ENCODE measurements at places on chromosomes 6 and 20. TPM values are rescaled to one million over a fixed set of nuclear protein-coding genes. Genes with fewer than 3 reads are reported as not detected.

DNA sequence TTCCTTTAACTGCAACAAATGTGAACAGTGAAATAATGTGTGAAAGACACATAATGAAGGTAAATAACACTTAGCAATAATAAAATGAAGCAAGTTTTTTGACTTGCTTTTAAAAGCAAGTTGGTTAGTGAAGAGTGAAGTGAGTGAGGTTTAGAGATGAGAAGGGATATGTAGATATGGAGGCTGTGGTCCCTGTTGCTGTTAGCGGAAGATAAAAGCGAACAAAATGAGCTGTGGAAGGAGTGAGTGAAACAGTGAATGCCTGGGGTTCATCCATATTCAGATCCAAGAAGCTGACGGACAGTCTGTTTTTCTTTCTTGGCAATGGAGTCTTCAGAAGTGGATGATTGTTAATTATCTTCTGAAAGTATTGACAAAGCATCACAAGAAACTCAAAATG lies 23.5 kb downstream of the ZBTB9 start:
- DNase-seq, result no peak

The THEMIS gene
- total RNA-seq, result not detected

The NFYA gene
- 28.2 TPM for total RNA-seq

GRCh38 chr6:9647071-9647445 lies 767.8 kb downstream of the TFAP2A start:
- no peak for DNase-seq

- peak; percentile 56 for DNase-seq
Observed at GRCh38 chr6:124490122-124490521, 472.1 kb upstream of the RNF217 start.

The WTAP gene
- total RNA-seq, result 67.3 TPM

GRCh38 chr6:135576055-135576454 lies 78.5 kb upstream of the AHI1 start:
- DNase-seq, result no peak

DNA sequence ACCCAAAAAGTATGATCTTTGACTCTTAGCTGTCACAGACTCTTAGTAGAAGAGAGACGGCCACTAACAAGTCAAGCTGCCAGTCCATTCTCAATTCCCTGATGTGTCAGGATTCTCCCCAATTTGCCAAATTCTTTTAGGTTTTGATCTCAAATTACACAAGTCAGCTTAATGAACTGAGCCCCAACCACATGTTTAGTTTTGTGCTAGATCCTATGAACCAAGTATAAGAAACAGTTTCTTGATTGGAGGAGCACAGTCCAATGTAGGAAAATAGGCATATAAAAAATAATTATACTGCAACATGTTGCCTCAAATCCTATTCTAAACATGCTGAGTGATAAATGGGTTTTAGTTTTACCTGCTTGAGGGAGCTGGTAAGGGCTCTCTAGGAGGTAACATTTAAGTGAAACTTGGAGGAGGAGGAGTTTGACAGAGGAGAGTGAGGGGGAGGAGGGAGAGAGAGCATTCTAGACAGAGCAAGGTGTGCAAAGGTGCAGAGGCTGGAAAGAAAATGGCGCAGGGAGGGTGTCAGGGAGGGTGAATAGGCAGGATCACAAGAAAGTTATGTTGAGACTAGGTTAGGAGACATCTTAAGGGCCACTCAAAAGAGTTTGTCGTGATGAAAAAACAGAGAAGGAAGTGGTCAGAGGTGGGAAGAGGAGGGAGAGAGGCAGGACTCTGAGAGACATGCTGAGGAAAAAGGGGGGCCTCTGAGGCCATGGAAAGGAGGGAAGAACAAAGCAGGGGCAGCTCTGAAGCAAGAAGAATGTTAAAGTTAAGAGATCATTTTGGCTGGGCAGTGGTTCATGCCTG lies 22.8 kb upstream of the FAM83C start:
- DNase-seq, result no peak

The MUC21 gene
- not detected for total RNA-seq

The HCRTR2 gene
- not detected for total RNA-seq

DNA sequence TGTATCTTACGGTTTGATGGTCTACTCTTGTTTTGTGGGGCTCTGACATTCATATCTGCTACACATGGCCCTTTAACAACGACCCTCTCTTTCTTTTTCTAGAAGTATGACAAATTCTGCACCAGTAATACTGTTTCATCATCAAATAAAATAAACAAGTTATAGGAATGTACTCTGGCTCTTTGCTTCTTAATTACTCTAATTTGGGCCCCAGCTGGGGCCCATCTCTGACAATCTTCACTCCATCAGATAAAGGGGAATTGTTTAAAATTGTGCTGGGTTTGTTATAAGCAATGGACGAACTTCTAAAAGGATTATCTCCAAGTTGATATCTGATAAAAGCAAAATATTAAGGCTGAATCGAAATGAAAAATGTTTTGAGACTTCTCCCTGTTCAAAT lies 343.6 kb upstream of the JAG1 start:
- no peak for DNase-seq

The GPR63 gene
- total RNA-seq, result 0.10 TPM

- no peak for DNase-seq
Observed at GRCh38 chr6:166809721-166810120, 146.6 kb downstream of the RNASET2 start.

GRCh38 chr20:60817891-60818290 lies 434.2 kb upstream of the CDH4 start:
- no peak for DNase-seq

- no peak for DNase-seq
Observed at GRCh38 chr6:24252280-24252679, 105.6 kb downstream of the DCDC2 start.

DNA sequence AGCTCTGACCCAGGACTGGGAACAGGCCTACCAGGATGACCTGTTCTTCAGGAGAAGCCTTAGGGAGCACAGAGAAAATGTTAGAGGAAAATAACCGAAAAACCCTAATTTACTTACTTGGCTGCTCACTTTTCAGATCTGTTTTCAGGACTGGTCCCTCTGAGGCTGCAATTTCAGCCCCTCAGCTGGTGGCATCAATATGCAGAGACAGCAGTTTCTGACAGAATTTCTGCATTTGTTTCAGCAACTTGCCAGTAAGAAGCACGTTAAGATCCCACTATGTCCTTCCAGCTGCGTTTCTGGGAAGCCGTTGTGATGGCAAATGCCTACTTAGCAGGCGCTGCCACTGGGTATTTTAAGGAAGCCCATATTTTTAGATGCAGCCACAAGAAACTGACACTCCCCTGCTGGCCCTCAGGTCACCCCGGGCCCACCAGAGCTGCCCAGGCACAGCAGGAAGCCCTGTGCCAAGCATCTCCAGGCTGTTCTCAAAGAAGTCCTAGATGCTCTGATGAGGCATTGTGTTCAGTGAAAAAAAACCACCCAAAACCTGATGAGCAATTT lies 7.5 kb downstream of the YTHDF1 start:
- no peak for DNase-seq

DNA sequence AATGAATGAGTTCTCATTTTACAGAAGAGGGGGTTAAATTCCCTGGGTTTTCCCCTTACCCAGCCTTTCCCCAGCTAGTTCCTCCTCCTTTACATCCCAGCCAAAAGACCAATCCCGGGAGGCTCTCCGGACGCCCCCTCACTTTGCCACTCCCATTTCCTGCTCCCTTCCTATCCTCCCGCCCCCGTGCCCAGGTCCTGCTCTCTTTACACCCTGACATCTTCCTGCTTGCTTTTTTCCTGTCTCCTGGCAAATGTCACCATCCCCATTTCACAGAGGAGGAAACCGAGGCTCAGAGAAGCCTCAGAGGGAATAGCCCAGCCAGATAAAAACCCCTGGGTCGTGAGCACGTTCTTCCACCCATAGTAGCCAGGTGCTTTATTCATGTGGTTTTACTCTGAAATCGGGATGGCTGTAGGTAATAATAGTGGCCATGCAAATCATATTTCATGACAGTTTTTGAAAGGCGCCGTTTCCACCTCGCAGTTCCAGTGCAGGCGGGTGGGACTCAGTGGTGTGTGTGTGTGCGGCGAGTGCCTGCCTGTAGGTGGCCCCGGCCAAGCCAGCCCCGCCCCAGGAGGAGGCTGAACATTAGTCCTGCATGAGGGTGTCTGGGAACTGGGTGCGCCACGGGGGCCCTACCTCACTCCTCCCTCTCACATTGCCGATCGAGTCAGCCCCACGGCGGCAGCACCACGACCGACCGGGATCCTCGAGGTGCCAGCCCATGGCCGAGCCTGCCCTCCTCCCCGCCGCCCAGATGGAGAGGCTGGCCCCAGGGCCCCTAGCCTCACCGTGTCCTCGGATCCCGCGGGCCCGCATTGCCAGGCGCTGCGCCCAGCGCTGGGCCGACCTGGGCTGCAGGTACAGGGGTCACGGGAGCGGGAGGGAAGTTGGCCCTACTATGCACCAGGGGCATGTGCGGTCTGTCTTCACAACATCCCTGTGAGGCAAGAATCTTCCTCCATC lies at the start of gene ARHGAP40:
Gene ARHGAP40, plus strand, starts transcription at position 594 of the 969 bp plus-strand sequence.
- DNase-seq, result no peak

The MEI4 gene
- not detected for total RNA-seq

DNA sequence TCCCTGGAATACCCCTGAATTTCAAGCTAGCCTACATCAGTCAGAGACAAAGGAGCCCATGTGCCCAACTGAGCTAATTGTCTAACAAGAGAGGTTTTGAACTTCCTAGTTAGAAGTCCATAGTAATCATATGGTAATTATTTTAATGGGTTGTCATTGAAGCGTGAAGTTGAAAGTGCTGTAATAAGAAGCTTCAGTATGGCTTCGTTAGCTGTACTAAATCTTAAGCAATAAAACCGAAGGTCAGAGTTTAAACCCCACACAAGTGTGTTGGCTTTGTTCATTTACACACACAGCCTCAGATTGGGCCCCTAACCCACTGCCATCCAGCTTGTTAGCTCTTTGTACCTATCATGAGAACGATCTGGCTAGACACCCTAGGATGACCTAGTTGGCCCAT lies 195.6 kb upstream of the RIN2 start:
- no peak for DNase-seq

GRCh38 chr6:89217299-89217910 lies at the start of gene GABRR1:
Gene GABRR1 (minus strand): TSS chr6:89217358. CDS start chr6:89217322, 36 bp downstream.
- DNase-seq, result no peak

DNA sequence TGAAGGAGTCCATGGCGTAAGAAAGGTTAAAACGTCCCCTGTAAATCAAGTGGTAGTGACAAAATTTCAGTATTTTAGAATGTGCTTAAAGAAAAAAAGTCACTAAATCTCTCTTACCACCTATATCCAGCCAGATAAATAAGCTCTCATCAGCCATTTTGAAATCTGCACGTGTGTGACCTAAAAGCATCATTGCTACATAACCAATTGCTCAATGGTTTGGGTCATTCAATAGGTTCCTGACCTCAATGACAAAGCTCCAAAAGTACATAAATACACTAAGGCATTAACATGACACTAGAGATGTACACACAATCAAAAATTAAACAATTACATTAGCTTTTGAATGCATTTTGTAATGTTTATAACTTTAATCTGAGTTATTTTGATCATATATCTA lies 272.4 kb downstream of the GMDS start:
- DNase-seq, result no peak

DNA sequence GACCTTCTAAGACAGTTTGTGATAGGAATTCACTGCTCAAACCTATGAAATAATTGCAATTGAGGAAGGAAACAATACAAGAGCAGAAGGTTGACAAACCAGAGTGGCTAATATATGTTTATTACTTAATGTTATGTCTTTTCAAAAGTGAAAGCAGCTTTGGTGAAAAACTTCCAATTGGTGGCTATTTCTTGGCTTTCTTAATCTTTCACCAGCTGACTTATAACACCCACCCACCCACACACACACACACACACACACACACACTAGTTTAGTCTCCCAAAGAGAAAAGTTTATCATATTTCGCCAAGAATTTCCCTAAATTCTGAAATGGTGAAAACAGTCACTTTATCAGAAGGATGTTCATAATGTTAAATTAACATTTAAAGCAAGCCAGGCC lies 583.5 kb downstream of the EYS start:
- no peak for DNase-seq

GRCh38 chr6:25883991-25884390 lies 9.9 kb upstream of the SLC17A3 start:
- DNase-seq, result no peak

DNA sequence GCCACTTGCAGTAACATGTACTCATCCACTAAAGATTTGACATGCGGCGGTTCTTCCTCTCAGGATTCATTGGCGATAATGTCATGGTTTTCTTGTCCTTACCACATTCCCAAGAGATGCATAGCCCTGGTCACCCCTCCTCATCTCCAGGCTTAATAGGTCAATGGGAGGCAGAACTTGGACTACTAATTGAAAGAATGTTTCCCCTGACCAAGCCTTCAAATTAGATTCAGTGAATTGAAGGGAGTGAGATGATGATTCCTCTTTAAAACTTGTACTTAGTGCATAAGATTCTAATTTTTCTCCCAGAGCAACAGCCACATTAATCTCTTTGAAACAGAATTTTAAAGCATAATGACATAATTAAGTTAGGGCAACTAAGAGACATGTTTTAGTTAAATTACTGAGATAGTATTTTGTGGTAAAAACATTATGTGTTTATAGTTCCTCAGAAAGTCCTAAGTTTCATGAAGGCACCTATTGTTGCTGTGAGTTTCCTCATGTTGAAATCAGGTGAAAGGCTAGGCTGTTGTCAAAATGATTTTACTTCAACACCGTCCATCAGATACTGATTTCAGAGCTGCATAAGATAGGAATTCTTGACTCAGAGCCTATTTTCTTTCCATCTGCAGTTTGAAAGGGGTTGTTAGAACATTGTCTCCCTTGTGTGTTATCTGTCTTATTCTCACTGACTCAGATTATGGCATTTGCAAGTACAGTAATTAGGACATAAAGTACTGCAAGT lies 48.5 kb downstream of the STK4 start:
- no peak for DNase-seq

The RIPOR3 gene
- total RNA-seq, result not detected

The BACH2 gene
- 1.2 TPM for total RNA-seq

GRCh38 chr6:155635416-155635815 lies 179.8 kb upstream of the NOX3 start:
- DNase-seq, result no peak

- no peak for DNase-seq
Observed at GRCh38 chr6:151870375-151870774, 62.9 kb downstream of the ESR1 start.

The PRICKLE4 gene
- total RNA-seq, result 6.4 TPM

DNA sequence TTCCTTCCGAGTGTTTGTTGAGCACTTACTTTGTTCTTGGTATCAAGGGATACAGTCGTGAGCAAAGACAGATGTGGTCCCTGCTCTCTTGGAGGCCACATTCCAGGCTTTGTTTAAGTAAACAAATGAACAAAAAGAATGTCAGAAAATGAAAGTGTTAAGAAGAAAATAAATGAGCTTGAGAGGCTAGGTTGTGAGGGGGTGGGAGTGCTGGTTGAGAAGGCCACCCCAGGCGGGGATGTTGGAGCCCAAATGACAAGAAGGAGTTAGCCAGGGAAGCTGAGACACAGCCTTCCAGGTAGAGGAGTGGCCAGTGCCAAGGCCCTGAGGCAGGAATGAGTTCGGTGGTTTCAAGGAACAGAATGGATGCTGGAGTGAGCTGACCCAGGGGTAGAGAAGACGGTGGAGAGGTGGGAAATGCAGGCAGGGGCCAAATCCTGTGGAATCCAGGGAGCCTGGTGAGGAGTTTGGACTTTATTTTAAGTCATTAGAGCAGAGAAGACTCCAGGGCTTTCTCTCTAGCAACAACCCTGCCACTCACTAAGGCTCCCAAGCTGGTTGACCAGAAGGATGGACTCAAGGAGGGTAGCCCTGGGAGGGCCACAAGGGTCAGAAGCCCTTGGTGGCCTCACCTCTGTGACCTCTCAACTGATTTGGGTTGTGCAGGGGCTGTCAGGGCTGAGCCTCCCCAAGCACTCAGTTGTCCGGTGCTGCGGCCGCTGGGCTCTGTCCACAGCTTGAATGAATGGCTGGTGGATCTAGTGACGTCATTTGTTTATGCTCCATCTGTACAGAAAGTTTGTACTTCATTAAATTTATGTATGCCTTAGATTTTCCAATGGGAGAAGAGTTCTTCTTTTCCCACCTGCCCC lies 66.0 kb upstream of the STX16 start:
- no peak for DNase-seq
